Activated naive CD4-positive, alpha-beta T cell (primary cell): ENCODE measurements at places on chromosomes 6 and 20.

- DNase-seq = no peak
Observed at GRCh38 chr20:33172781-33173180, 4.8 kb downstream of the BPIFA2 start.

DNA sequence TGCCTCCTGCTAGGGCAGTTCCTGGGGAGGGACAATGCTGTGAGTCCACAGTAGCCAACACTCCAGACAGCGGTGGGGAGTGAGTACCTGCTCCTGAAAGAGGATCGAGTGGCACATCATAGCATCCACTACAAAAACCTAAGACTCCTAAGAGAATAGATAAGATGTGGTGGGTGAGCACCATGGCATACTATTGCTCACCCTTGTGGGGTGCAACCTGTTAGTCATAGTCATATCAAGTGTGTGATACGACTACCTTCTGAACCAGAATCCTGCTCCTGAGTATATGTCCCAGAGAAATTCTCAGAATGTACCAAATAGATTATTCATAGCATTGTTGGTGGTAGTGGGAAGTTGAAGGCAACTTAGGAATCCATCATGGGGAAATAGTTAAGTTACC, 62.7 kb upstream of the GLP1R start:
- DNase-seq = no peak

GRCh38 chr6:154872542-154873114, 122.5 kb upstream of the TIAM2 start:
- DNase-seq = no peak

DNA sequence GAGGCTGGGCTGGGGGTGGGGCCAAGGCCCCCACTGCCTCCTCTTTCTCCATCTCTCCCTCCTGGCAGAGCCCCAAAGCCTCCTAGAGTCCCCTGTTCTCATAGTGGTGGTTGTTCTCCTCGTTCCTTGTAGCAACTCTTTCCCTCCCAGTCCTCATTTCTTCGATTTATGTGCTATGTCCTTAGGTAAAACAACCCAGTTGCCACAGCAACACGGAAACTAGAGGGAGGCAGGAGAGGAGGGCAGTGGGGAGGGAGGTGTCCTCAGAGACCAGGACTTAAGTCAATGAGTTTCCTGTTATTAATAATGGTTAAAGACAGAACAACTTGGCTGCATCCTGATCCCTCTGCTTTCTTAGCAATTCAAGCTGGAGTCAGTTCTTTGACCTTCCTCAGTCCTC, 161.0 kb downstream of the INSM1 start:
- DNase-seq = no peak

DNA sequence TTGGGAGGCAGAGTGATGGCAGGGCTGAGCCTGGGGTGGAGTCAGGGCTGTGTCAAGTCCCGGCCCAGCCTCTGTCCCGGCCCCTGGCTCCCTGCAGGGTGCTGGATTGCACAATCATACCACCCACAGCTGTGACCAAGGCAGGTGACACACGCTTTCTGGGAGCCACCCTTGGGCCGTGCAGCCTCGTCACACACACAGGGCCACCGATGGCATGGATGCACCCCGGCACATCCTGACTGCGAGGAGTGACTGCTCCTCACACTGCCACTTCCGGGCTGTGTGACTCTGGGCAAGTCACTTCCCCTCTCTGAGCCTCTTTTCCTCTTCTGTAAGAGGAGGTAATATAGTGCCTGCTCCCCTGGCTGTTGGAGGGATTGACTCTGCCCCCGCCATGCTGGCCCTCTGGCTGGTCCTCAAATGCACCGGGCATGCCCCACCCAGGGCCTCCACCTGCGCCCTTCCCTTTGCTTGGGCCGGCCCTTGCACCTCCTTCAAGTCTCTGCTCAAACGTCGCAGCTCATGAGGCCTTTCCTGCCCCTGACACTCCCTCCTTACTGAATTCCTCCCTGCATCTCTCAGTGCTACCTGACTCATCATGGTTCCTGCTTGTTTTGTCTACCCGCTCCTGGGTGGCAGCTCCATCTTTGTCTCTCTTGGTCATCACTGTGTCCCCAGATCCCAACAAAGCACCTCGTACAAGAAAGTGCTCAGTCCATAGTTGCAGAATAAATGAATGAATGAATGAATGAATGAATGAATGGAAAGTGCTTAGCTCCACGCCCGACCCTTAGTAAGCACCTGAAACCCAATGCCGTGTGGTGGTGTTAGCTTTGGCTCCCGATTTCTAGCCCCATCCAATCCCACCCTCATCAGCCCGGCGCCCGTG, 93.5 kb downstream of the CEBPB start:
- DNase-seq = no peak

DNA sequence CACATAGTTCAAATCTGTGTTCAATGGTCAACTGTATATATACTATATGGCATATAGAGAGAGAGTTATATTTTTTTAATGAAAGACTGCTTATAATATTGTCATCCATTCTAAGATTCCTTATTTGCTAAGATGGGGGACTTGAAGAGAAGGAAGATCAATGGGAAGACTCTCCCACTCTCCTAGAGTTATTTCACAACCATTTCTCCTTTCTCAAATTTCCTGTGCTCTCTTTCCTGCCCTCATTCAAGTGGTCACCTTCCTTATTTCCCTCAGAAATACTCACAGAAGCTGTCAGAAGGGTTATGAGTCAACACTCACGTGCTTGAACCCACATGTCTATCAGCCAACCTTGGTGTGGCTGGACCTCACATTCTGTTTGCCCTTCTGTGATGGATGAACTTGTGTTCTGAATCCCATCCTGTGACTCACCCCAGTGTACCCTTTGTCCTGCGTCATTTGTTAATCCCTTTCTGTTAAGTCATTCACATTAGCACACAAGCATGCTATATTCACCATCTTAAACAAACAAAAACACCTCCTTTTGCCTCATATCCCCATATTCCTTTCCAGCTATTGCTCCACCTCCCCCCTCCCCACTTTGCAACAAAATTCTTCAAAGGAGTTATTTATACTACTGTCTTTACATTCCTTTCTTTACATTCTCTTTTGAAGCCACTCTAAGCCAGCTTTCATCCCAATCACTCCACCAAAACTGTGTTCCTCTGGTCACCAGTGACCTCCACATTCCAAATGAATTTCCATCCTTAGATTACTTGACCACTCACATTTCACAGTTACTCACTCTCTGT, 279.3 kb upstream of the TCF21 start:
- DNase-seq = no peak

- DNase-seq = no peak
Observed at GRCh38 chr6:32149932-32150870, 1.5 kb downstream of the PRRT1 start.

DNA sequence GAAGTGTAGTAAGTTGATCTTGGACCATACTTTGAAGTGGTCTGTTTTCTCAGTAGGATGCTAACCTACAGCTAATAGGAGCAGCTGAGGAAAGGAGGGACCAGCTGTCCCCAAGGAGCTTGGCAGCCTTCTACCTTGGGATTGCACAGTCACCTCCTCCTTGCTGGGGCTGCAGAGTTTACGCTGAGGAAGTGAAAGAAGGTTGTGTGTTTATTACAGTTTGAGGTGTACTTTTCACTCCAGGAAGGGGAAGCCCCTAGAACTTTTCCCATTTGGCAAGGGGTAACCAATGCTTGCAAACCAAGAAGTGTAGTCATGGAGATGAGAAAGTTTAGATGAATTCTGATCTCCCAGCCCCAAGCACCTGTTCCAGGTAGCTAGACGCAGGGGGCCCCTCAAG, 58.8 kb downstream of the BMP6 start:
- no peak for DNase-seq

GRCh38 chr6:31473780-31474761, 23.9 kb upstream of the MICB start:
- no peak for DNase-seq

- DNase-seq = no peak
Observed at GRCh38 chr6:35209622-35210247, 4.0 kb upstream of the SCUBE3 start.

GRCh38 chr6:47741807-47742206, 40.0 kb upstream of the OPN5 start:
- DNase-seq = no peak

- no peak for DNase-seq
Observed at GRCh38 chr6:129567374-129567773, 142.6 kb downstream of the ARHGAP18 start.

DNA sequence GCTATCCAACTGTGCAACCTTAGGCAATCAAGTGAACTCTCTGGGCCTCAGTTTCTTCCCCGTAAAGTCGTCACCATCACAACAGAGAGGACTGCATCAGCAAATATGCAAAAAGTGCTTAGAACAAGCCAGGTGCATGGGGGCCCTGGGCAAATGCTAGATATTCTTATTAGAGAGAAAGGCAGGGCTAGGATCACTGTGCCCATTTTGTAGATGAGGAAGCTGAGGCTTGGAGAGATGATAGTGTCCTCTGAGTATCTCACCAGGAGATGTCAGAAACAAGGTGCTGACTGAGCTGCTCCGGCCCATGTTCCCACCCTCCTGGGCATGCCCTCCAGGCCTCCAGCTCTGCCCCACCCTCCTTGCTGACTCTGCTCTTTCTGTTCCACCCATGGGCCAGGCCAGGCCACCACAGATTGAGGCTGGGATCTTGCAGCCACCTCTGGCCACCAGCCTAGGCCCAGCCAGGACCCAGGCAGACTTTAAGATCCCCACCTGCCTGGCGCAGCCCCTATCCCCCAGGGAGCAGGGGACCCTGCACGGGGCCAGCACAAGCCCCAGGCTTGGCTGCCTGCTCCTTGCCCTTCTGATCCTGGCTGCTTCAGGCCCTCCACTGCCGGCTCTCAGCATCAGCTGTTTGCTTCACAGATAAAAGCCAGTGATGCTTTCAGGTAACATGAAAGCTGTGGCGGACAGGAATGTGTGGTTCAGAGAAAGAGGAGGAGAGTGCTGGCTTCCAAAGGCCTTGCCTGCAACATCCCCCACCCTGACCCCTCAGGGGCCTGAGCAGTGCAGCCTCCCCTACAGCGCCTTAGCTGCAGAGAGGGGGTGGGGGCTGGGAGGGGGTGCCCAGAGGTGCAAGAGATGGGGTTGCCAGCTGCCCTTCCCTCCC, 47.6 kb downstream of the GRM4 start:
- no peak for DNase-seq

DNA sequence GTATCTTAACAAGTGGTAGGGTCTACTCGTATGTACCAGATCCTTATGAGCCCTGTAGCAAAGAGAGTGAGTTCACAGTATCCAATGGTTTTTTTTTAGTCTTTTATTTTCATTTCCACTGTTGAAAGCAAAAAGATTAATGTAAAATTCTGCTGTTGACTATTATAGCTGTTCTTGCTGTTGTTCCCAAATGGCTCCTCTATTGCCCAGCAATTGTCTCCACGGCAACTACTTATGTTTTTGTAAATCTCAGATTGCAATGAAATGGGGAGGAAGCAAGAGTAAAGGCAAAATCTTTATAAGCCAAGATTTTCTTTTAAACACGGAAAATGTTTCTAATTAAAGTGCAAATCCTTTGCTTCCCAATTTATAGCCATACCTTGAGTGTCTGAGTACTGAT, 406.1 kb downstream of the EPM2A start:
- DNase-seq = no peak

DNA sequence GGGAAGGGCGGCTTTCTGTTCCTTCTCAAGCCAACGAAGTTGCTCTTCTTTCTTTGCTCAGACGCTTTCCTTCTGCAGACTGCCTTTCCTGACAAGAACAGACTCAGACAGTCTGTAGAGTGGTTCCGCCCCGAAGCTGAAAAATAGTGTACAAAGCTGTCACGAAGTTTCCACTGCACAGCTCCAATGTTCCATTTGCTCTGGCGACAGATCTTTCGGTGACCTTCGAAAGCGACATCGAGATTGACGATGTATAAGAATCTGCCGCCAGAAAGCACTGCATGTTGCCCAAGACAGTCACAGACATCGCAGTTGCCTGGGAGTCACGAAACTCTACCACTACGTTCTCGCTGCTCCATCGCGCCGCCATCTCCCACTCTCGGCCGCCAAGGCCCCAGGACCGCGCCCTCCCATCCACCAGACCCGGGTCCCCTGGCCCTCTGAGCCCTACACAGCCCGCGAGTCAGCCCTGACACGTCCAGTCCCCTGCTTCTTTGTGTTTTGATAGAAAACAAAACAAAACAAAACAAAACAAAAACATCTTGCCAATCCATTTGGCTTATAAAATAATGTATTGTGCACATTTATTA, 42.1 kb upstream of the ZNF184 start:
- no peak for DNase-seq

- no peak for DNase-seq
Observed at GRCh38 chr6:32069460-32069859, 31.2 kb downstream of the CYP21A2 start.

DNA sequence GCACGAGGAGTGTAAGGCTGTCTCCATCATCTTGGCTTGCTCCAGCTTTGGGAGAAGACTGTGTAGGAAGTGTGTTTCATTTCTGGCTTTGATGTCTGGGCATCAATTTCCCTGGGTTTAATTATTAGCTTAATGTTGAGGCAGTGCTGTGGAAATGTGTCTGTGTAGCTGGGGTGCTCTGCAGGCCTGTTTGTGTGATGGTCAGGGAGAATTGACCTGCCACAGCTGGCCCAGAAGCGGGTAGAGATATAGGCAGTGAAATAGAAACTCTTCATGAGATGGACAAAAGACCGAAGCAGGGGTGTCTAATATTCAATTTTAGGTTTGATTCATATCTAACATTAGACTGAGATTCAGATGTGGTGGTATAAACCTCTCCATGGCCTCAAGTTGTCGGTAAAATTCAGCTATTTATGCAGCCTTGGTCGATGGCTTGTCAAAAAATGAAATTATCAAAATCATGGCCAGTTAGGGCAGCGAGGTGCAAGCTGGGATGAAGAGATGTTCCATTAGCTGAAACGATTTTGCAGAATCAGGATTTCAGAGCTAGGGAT, 95.3 kb upstream of the SNX9 start:
- no peak for DNase-seq

GRCh38 chr20:49230021-49230420, 10.8 kb downstream of the DDX27 start:
- no peak for DNase-seq
